Kidney epithelial cell (primary cell): ENCODE measurements at places on chromosomes 12 and 14. TPM values are rescaled to one million over a fixed set of nuclear protein-coding genes. Genes with fewer than 3 reads are reported as not detected.

- DNase-seq = no peak
Measured at GRCh38 chr12:121483949-121484348, 84.0 kb downstream of the RNF34 start.

DNA sequence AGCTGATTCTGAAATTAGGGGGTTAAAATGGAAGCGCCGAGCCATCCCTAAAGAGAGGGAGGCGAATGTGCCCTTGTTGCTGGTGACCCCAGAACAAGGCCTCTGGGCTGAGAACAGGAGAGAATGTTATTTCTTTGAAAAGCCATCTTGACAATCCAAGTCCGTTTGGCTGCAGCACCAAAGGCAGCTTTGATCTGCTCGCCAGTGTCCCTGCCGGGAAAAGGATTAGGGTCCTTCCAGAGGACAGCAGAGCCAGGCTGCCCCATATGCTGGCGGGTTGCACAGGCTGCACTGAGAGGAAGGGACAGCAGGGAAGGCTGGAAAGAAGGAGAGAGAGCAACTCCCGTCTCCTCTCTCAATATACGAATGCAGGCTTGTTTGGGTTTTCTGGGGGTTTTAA, 141.7 kb downstream of the TMEM132C start:
- DNase-seq = no peak

DNA sequence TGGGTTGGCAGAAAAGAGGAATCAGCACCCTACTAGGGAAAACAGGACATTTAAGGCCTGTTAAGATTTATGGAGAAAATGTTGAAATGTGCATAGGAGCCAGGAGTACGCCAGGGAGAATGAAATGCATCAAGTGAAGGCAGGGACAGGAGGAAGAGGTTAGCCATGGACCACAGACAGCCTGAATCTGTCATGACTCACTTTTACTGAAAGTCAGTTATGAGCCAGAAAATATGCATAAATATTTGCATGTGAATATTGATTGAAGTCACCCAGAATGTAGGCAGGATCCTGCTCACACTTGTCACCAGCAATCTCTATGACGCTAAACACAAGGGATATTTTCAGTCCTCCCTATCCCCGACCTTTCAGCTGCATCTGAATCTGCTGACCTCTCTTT, 25.1 kb upstream of the CDK17 start:
- no peak for DNase-seq

The KRT4 gene
- not detected in 2 replicates for total RNA-seq

The SERPINA10 gene
- not detected in 2 replicates for total RNA-seq
